ENCODE measurements at places on chromosomes 16 and 17.

GRCh38 chr17:78394209-78394608 lies 15.8 kb downstream of the PGS1 start:
- no peak for DNase-seq

DNA sequence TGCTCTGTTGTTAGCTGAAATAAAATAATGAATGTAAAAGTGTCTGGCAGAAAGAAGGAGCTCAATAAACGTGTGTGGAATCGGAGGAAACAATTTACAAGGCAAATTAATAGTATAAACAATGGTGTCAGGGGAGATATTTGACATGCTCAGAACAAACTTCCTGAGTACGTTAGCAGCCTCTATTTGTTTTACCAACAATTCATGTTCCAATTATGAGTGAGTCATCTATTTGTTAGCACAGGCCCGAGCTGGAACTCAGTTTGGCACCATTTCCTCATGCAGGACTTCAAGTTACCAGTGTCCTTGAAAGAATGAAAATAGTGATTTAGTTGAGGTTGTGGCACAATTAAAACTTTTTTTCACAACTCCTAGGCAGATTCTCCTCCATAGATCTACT lies 9.1 kb downstream of the ASIC2 start:
- no peak for DNase-seq

- no peak for DNase-seq
Observed at GRCh38 chr16:63467513-63467912, 1431.3 kb upstream of the CDH8 start.

DNA sequence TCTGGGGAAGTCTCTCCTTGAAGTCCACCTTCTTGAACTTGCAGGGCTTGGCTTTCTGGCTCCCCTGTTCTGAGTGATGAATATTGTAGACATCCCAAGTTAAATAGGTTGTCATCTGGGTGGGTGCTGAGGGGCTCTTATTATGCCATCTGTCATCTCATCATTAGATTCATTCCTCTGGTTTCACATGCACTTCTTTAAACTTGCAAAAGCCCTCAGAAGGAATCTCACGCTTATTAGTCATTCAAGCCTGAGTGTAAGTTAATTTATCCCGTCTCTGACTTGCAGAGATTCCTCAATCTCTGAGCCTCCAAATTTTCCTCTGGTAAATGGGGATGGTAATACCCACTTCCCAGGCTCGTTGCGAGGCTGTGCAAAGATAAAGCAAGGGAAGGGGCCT lies 5.7 kb downstream of the MGAT5B start:
- DNase-seq: no peak

DNA sequence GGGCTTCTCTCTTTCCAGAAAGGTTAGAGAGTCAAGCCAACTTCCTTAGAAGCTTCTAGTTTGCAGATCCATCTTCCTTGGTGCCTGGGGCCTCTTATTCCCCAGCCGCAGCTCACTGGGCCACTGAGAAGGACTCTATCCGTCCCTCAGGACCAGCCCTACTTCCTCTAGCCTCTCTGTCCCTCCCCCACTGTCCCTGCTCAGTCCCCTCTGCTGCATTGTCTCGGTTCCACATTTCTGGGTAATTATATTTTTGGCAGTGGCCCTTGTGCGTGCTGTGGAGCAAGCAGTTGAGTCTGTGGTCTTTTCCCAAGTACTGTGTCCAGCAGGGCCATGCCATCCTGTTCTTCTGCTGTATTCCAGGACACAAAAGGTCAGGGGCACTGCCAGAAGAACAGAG lies 17.8 kb downstream of the IRX3 start:
- no peak for DNase-seq

GRCh38 chr17:46764709-46765401 lies 53.6 kb downstream of the WNT3 start:
- DNase-seq: no peak

- DNase-seq: no peak
Observed at GRCh38 chr16:87817910-87818309, 51.4 kb downstream of the SLC7A5 start.

DNA sequence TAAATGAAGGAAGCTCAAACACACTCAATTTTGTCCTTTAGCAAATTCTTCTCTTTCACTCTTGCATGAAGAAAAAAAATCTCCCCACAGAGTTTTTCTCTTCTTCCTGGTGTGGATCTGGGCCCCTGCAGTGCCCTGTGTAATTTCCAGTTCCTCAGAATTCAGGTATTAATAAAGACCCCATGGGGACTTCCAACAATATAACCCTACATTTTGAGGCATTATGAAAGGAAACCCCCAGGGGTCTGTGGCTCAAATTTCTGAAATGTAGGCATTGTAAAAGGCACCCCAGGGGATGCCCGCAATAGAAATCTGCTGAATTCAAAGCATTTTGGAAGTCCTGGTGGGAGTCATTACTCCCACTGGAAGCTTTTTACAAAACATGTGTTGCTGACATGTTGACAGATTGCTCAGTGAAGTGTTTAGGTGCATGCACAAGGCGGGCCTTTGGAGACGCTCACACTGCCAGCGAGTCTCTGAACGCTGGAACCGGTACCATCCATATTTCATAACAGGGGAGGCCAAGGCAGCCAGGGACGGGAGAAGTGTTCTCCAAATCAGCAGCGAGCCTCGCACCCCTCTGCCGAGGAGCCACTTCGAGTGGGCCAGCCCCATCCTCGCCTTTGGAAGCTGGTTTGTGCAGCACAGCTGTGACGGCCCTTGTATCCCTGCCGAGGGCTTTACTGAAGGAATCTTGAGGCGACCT lies 154.0 kb downstream of the ZNF423 start:
- DNase-seq: no peak

GRCh38 chr16:64312292-64312691 lies 809.6 kb downstream of the CDH11 start:
- DNase-seq: no peak

- DNase-seq: no peak
Observed at GRCh38 chr17:81557276-81558114, 5.3 kb upstream of the FAAP100 start.

DNA sequence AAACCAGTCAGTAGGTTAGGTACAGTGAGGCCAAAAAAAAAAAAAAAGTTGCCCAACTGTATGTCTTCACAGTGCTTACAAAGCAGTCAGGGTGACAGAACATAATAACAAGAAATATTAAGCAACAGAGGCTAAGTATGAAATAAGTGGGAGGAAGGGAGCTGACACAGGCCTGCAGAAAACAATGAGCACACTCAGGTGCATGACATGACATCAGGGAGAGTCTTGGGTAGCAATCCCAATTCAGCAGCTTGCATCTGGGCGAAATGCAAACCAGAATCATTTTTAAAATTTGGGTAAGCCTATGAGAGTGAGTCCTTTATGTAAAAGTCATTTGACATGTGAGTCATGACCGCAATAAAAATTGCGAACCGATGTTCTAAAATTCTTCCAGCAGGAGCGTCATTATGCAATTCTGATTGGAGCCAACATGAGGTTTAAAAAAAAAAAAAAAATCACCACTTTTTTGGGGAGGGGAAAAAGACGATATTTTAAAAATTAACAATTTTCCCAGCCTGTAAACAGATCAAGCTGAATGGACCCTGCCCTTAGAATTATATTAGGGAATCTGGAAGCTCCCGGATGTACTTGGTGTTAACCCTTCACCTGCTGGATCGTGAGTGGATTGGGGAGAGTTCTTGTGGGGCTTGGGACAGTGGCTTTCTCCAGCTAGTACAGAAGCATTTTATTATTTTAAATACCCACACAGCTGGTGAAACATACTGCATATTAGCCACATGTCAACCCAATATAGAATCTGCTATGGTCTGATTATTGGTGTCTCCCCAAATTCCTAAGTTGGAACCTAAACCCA lies 127.9 kb downstream of the NPIPB5 start:
- no peak for DNase-seq

- peak; percentile 74 for DNase-seq
Observed at GRCh38 chr17:66508896-66509844, 206.8 kb downstream of the PRKCA start.

DNA sequence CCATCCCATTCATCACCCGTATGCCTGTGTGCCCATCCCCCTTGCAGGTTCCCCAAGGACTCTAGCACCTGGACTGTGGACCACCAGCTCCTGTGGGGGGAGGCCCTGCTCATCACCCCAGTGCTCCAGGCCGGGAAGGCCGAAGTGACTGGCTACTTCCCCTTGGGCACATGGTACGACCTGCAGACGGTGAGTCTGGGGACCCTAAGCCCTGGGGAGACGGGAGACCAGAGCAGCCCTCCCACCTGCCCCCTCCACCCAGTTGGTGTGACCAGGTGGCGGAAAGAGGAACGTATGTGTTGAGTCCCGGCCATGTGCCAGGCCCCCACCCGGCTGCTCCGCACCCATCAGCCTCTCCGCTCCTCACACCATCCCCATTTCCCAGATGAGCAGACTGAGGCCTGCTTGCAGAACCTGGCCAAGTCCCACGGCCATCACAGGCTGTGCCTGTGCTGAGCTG lies 15.6 kb downstream of the GAA start:
- no peak for DNase-seq

DNA sequence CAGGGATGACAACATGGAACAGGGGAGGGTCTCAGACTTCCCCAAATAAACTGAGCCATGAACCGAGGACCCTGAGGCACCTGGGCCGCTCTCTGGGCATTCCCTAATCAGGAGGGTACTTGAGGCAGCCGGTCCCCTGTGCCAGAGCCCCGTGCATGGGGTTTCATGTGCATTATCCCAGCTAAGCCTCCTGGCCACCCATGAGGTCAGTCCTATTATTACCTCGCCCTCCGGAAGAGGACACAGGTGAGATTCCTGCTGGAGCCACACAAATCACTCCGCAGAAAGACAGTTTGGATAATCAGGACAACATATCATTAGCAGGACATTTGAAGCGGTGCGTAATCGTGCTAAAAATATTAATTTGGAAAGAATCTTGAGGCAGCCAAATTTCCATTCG lies 274.0 kb downstream of the PARN start:
- DNase-seq: no peak

DNA sequence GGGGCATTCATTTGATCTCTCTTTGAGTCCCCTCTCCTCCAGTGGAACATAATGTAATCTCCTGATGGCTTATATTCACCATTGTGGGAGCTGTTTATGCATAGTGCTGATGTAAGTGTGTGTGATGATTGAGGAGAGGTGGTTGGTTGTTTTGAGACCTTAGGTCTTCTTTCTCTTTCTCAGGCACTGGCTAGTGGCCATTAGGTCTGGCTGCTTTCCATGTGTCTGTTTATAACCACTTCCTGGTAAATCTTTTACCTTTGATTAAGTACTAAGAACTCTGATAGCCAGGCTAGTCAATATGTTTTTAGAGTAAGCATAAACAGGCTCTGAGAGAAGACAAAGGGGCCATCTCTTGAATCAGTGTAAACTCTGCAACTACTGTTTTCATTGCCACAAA lies 27.9 kb downstream of the VAT1L start:
- DNase-seq: no peak

GRCh38 chr16:84180519-84181140 lies 6.2 kb downstream of the TAF1C start:
- no peak for DNase-seq

GRCh38 chr17:17445925-17446665 lies 30.7 kb upstream of the MED9 start:
- DNase-seq: no peak

DNA sequence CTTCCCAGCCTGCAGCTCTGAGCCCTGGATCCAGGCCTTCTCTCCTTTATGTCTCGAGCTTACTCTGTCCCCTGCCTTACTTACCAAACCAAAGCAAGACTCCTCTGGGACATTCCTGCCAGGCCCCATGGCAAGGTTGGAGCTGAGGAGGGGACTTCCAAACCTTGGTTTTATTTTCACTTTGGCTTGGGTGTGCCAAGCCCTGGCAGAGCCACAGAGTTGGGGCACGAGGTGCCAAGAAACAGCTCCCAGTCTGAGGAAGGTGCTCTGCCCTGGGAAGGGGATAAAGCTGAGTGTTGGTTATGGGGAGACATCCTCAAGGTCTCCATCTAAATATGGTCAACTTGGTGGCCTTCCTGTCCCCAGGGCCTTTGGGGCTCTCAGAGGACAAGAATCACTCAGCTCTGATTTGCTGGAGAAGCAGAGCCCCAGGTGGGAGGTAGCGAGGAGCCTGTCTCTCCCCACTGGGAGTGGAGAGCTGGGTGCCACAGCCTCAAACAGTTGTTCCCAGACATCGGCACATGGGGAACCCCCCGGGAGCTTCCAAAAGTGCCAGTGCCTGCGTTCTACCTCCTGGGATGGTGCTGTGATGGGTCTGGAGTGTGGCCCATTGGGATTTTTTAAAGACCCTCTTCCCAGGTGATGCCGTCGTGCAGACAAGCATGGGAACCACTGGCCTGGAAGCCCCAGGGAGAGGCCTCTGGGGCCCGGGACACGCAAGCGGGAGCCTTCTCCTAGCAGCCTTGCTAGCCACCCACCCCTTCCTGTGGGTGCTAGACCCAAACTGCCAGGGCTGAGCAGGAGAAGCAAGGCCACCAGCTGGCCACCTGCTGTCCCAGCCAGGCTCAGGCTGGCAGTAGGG lies 10.3 kb downstream of the NLRC5 start:
- DNase-seq: peak; percentile 48

DNA sequence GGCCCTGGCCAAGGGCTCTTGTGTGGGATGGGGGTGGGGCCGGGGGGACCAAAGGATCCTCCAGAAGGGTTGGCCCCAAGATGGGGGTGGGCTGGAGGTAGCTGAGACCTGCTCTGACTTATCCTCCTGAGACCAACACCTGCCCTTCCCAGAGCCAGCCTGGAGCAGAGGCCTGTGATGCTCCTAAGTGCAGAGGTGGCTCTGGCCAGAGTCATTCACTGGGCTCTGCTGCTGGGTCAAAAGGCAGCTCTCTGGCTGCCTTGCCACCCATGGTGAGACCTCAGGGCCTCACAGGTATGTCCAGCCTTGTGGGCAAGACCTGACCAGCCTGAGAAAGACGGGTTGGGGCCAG lies 393 bp downstream of the SERPINF2 start:
- no peak for DNase-seq

- no peak for DNase-seq
Observed at GRCh38 chr17:8448310-8448709, 12.6 kb downstream of the NDEL1 start.

Measured in CD4-positive, alpha-beta T cell treated with Interleukin-2 at 100 ng/mL for 4 hours (primary cell).